ENCODE measurements at places on chromosomes 1 and 21. TPM values are rescaled to one million over a fixed set of nuclear protein-coding genes. Genes with fewer than 3 reads are reported as not detected.

DNA sequence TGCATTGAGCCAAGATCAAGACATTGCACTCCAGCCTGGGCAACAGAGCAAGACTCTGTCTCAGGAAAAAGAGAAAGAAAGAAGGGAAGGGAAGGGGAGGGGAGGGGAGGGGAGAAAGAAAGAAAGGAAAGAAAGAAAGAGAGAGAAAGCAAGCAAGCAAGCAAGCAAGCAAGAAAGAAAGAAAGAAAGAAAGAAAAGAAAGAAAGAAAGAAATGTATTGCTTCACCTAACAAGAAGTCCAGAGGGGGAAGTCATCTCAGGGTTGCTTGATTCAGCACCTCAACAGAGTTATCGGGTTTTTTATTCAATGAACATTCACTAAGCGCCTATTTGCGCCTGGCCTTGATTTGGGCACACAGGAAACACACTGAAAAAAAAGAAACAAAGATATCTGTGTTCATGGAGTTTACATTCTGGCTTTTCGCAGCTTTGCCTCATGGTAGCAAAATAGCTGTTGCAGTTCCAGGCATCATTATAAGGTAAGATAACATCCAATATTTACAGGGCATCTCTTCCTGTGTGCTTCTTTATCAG, 8.2 kb upstream of the RCSD1 start:
- H3K36me3 ChIP-seq, result peaks cover 5% of the 10 kb centered on the region
- no peak for DNase-seq
- H3K27ac ChIP-seq, result peak overlapping the region; percentile 26
- peaks cover 48% of the 10 kb centered on the region for H3K4me1 ChIP-seq

CLIC6 gene
- 0.58 TPM for total RNA-seq

DNA sequence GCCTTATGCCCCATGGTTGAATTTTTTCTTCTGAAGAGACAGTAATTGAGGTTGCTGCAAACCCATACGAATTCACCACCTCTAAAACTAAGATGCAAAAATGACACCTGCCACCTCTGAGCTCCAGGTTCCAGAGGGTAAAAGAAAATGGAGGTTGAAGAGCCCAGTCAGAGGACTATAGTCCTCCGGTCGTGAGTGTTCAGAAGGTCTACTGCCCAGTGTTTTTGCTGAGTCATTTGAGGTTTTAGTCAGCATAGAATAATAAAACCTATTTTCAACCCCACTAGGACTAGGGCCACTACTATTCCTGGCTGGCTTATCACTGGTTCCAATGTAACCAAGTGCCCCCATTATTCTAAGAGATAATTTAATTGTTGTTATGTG, 12.9 kb upstream of the SLAMF7 start:
- H3K27ac ChIP-seq, result no peak overlapping the region
- H3K4me3 ChIP-seq, result no peak overlapping the region
- DNase-seq, result no peak
- H3K27me3 ChIP-seq, result no peaks in the 10 kb centered on the region
- peaks cover 29% of the 10 kb centered on the region for H3K4me1 ChIP-seq

- H3K27me3 ChIP-seq, result no peaks in the 10 kb centered on the region
- H3K36me3 ChIP-seq, result no peaks in the 10 kb centered on the region
- no peak overlapping the region for H3K27ac ChIP-seq
- H3K4me1 ChIP-seq, result peaks cover 4% of the 10 kb centered on the region
Observed at GRCh38 chr21:43609501-43610340, 49.6 kb downstream of the HSF2BP start.

C1orf53 gene
- total RNA-seq, result 1.2 TPM

DNA sequence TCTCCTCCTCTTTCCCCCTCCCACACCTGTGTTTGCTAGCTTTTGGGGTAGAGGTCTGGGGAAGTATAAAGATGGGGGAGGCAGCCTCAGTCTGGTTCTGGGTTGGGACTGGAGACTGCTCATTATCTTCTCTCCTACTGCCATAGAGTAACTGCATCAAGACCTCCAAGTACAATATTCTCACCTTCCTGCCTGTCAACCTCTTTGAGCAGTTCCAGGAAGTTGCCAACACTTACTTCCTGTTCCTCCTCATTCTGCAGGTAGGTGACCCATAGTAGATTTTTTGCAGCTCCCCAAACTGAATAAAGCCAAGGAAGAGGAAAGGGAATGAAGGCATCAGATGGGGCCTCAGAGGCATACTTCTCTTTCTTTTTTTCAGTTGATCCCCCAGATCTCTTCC, 5.3 kb downstream of the ATP8B2 start:
- H3K27me3 ChIP-seq, result no peaks in the 10 kb centered on the region
- H3K4me3 ChIP-seq, result peak overlapping the region; percentile 75
- H3K4me1 ChIP-seq, result peaks cover 66% of the 10 kb centered on the region
- H3K36me3 ChIP-seq, result peaks cover 34% of the 10 kb centered on the region

STPG1 gene
- total RNA-seq, result 5.6 TPM

- no peak for DNase-seq
- no peak overlapping the region for H3K4me3 ChIP-seq
- H3K4me1 ChIP-seq, result peaks cover 4% of the 10 kb centered on the region
- H3K27me3 ChIP-seq, result peaks cover 19% of the 10 kb centered on the region
- no peaks in the 10 kb centered on the region for H3K36me3 ChIP-seq
Observed at GRCh38 chr1:15276691-15277446, 29.8 kb downstream of the FHAD1 start.

CDCA8 gene
- 56.0 TPM for total RNA-seq

DNA sequence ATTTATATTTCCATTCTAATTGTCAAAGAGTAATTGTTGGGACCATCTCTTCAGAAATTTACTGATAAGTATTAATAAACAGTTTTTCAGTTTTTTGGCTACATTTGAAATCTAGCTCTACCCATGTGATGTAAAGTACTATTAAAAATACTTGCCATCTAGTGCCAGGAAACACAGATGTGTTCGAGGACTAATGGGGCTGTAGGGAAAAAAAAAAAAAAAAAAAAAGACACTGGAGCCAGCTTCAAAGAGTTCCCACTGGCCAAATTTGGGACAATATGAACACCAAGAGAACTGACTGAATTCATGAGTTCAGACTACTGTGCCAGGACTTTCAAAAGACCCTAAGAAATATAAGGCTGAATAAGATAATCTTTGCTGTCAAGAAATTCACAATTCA, 65.2 kb upstream of the GFI1 start:
- H3K36me3 ChIP-seq, result peaks cover 73% of the 10 kb centered on the region
- H3K4me1 ChIP-seq, result peaks cover 33% of the 10 kb centered on the region
- no peaks in the 10 kb centered on the region for H3K27me3 ChIP-seq

GRCh38 chr1:232519186-232519585, 110.7 kb downstream of the SIPA1L2 start:
- H3K27ac ChIP-seq, result no peak overlapping the region
- H3K27me3 ChIP-seq, result peaks cover 4% of the 10 kb centered on the region
- H3K4me1 ChIP-seq, result peaks cover 6% of the 10 kb centered on the region
- no peak overlapping the region for H3K4me3 ChIP-seq
- no peak for DNase-seq
- no peaks in the 10 kb centered on the region for H3K36me3 ChIP-seq

CRYZ gene
- 7.5 TPM for total RNA-seq

All from activated CD8-positive, alpha-beta T cell treated with anti-CD3 and anti-CD28 coated beads for 36 hours (primary cell).